Stimulated activated CD8-positive, alpha-beta memory T cell treated with anti-CD3 and anti-CD28 coated beads, Interleukin-4, amount 100 ng/mL, for 1 hour (primary cell): ENCODE measurements at places on chromosomes 3 and 15.

DNA sequence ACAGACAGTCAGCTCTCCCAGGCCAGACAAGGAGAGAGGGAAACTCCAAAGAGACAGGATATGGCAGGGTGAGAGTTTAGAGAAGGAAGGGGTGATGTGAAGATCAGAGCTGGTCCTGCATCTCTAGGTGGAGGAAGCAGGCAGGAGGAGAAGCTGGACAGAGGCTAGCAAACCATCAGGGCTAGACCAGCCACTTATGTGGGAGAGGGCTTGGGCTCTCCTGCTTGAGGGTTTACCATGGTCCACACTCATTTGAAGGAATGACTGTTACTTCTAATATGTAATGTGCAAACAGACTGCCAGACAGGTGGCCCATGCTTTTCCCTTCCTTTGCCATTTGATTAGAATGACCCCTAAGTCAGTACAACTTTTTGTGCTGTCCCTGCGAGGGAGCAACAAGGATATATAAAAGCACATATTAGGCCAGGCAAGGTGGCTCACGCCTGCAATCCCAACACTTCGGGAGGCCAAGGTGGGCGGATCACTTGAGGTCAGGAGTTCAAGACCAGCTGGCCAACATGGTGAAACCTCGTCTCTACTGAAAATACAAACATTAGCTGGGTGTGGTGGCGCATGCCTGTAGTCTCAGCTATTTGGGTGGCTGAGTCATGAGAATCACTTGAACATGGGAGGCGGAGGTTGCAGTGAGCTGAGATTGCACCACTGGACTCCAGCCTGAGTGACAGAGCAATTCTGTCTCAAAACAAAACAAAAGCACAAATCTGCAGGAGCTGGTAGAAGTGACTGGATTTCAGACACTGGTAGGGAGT, 41.0 kb upstream of the MANF start:
- DNase-seq, result no peak

DNA sequence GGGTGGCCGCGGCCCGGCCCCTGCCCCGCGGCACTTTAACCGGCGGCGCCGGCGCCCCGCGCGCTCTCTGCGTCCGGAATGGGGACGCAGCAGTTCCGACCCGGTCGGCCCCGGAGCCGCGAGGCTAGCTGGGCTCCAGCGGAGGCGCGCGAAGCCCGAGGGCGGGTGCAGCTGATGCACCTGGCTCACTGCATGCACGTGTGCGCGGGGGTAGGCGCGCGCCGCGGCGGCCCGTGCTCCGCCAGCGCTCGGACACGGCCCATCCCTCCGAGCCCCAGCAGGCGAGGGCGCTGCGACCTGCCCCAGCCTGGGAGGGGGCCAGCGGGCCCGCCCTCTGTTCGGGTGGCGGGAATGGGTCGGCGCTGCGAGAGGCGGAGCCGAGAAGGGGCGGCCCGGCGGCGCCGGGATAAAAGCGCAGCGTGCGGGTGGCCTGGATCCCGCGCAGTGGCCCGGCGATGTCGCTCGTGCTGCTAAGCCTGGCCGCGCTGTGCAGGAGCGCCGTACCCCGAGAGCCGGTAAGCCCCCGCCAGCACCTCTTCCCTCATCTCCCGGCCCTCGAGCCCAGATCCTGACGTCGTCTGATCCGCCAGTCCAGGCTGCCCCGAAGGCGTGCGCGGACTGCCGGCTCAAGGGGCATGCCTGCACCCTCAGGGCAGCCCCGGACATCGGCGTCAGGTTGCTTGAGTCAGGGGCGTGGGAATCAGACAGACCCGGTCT, at the start of the genes CHDH and IL17RB:
Gene CHDH (minus strand): TSS at position 286 of the 717 bp plus-strand sequence. CDS start 22,411 bp downstream, outside the sequence.
Gene IL17RB (plus strand): TSS at position 435 of the 717 bp plus-strand sequence. CDS start 21 bp downstream, at position 456.
- DNase-seq, result no peak

DNA sequence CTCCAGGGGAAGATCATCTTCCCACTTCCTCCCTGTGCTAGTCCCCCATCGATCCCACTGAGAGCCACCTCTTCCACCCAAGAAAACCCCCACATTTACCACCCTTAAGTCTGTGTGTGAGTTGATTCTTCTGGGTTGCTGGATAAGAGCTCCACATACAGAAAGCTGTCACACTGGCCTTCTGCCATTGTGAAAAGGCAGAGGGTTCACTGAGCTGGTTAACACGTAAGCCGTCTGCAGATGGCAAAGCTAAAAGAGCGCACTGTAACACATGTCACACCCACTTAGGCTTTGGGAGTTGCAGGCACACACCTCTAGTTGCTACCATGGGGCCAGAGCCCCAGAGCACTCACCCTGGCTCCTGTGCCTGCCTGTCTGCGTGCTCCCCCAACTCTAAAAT, 309.8 kb upstream of the LRRC3B start:
- no peak for DNase-seq

- no peak for DNase-seq
These were observed 244.4 kb downstream of the OPA1 start for GRCh38 chr3:193837347-193837827.

- DNase-seq, result no peak
These were observed 65.5 kb upstream of the C3orf49 start for GRCh38 chr3:63753567-63753966.

DNA sequence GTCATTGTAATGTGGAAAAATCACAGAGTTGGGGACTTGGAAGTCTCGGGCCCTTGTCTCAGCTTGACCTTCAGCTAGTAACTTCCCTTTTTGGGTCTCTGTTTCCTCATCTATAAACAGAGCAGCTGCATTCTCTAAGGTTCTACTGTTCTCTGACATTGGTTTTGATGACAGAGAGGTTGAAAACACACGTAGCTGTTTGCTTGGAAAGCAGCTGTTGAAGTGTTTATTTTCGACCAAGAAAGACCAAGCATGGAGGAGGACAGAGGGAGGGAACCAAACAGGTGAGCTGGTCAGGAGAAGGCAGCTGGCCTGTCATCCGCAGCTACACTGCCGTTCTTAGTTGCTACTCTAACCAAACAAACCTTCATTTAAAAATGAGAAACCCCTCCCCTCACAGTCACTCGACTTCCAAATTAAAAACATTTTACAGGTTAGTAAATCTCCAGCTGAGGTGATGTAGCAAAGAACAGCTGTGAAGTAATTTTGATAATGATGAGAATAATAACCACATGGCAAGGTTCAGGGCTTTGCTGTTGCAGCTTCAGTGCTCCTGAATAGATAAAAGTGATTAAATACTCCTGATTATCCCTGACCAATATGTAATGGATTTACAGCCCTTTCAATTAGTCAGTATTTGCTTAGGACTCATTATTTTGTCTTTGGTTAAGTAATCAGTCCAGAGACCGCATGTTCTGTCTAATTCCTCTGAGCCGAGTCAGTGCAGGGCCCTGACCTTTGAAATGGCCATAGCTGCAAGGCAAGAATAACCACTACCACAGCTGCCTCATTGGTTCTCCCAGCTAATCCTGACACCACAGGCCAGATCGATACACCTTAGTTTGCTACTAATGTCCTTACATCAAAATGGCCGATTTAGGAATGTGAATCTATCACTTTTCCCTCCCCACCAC, 65.3 kb downstream of the MEIS2 start:
- DNase-seq, result no peak

DNA sequence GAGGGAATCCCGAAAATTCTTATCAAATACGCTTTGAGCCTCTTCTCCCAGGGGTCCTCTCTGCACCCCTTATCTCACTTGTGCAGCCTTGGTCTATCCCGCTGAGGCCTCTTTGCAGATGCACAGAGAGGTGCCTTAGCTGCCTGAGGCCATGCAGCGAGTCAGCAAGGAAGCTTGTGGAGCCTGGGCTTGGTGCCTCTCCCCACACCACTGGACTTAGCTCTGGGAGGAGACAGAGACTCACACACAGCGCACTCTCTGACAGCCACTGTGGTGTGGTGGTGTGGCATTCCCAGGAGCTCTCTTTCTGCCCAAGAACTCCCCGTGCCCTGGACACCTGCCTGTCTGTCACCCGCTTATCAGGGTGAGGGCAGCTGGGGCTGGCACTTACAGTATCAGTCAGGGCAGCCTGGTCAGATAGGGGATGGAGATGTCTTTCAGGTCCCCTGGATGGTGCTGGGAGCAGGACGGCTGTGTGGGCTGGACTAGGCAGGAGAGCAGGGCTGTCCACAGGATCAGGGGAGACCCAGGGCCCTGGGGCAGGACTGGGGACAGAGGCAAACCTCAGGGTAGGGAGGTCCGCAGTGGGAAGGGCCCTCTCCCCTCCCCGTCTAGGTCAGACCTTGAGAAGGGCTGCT, 10.2 kb upstream of the LINGO1 start:
- no peak for DNase-seq

- no peak for DNase-seq
These were observed 597.3 kb downstream of the ZIC1 start for GRCh38 chr3:148006508-148006907.
